ENCODE measurements at places on chromosomes 5 and 9.

DNA sequence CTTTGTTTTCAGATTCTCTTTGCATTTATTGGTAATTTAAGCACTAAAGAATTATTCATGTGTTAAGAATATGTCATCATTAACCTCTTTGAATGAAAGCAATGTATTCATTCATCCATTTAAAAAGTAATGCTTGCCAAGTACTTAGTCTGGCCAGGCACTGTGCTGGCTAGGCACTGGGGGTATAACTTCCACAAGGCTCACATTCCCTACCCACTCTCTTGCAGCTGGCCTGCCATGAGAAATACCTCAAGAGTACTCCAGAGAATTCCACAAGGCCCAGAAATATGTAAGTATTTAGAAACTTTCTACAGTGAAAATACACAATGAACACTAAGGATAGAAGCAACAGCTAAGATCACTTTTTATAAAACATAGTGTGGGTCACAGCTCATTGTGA, 25.4 kb downstream of the ZNF300 start:
- DNase-seq: no peak
- H3K27ac ChIP-seq: no peak overlapping the region
- H3K27me3 ChIP-seq: no peaks in the 10 kb centered on the region
- H3K36me3 ChIP-seq: no peaks in the 10 kb centered on the region
- H3K4me3 ChIP-seq: no peak overlapping the region

DNA sequence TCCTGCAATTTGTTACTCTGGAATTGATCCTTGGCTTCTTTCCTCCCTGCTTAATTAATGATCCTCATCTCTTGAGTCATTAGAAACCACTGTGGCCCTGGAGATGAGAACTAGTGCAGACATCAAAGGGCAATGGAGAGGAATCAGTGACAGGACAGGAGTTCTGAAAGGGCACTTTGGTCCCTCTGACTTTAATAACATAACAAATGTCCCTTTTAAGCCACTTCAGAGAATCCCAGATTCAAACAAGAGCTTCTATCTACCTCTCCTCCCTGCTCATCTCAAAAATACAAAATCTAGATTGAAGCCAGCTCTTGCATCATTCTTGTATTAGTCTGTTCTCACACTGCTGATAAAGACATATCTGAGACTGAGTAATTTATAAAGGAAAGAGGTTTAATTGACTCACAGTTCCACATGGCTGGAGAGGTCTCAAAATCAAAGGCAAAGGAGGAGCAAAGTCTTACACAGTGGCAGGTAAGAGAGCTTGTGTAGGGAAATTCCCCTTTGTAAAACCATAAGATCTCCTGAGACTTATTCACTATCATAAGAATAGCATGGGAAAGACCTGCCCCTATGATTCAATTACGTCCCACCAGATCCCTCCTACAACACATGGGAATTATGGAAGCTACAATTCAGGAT, 139.1 kb downstream of the PLPPR1 start:
- no peak for DNase-seq
- no peak overlapping the region for H3K4me3 ChIP-seq
- no peak overlapping the region for H3K27ac ChIP-seq
- H3K4me1 ChIP-seq: no peaks in the 10 kb centered on the region

- no peaks in the 10 kb centered on the region for H3K4me1 ChIP-seq
- peaks cover 47% of the 10 kb centered on the region for H3K27me3 ChIP-seq
- H3K27ac ChIP-seq: no peak overlapping the region
- no peaks in the 10 kb centered on the region for H3K36me3 ChIP-seq
Observed at GRCh38 chr5:73624888-73625287, 1.1 kb upstream of the ARHGEF28 start.

DNA sequence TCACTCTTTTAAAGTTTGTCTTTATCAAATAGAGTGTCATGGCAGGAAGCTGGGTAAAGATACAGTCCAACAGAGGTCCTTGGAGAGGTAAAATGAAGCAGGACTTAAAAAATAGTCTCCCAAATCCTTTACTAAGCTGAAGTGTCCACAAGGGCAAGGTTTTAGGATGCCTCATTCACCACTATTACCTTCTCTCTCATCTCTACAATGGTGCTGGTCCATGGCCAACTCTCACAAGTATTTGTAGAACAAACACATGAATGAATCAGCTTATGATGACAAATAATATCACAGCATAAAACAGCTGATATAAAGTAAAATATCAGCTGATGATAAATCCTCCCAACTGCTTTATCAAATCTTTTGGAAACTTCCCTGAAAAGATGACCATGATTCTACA, 162.3 kb upstream of the ZNF462 start:
- no peak for DNase-seq
- no peak overlapping the region for H3K4me3 ChIP-seq
- no peaks in the 10 kb centered on the region for H3K36me3 ChIP-seq
- no peak overlapping the region for H3K27ac ChIP-seq
- no peaks in the 10 kb centered on the region for H3K4me1 ChIP-seq

GRCh38 chr9:94643741-94644140, 4.4 kb upstream of the FBP1 start:
- no peak overlapping the region for H3K27ac ChIP-seq
- DNase-seq: no peak
- no peaks in the 10 kb centered on the region for H3K27me3 ChIP-seq
- H3K4me1 ChIP-seq: peaks cover 38% of the 10 kb centered on the region

- no peaks in the 10 kb centered on the region for H3K36me3 ChIP-seq
- no peaks in the 10 kb centered on the region for H3K4me1 ChIP-seq
- H3K4me3 ChIP-seq: no peak overlapping the region
- H3K27me3 ChIP-seq: peaks cover 20% of the 10 kb centered on the region
- no peak overlapping the region for H3K27ac ChIP-seq
- DNase-seq: no peak
Observed at GRCh38 chr9:134869554-134870300, 10.9 kb upstream of the FCN2 start.

GRCh38 chr9:121838746-121839669, 187.6 kb downstream of the DAB2IP start:
- no peaks in the 10 kb centered on the region for H3K27me3 ChIP-seq
- no peaks in the 10 kb centered on the region for H3K4me1 ChIP-seq
- H3K36me3 ChIP-seq: no peaks in the 10 kb centered on the region
- H3K4me3 ChIP-seq: no peak overlapping the region
- H3K27ac ChIP-seq: no peak overlapping the region
- DNase-seq: no peak

DNA sequence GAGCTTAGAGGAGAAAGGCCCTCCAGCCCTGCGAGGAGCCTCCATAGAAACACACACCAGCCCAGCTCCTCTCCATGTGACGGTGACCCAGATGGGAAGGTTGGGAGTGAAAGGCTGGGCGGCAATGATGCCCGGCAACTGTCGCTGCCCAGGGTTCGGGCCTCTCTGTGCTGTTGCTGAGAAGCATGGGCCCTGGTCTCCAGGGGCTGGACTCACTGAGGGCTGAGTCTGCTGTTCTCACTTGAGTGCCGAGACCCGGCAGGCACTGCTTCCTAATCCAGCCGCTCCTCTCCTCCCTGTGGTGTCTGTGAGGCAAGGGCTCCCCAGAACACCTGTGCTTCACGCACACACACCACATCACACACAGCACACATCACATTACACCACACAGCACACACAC, 493.6 kb downstream of the GADD45G start:
- H3K27me3 ChIP-seq: no peaks in the 10 kb centered on the region
- H3K27ac ChIP-seq: no peak overlapping the region
- DNase-seq: no peak
- H3K4me3 ChIP-seq: no peak overlapping the region

- H3K4me3 ChIP-seq: no peak overlapping the region
Observed at GRCh38 chr5:167961731-167962130, 329.7 kb upstream of the WWC1 start.

DNA sequence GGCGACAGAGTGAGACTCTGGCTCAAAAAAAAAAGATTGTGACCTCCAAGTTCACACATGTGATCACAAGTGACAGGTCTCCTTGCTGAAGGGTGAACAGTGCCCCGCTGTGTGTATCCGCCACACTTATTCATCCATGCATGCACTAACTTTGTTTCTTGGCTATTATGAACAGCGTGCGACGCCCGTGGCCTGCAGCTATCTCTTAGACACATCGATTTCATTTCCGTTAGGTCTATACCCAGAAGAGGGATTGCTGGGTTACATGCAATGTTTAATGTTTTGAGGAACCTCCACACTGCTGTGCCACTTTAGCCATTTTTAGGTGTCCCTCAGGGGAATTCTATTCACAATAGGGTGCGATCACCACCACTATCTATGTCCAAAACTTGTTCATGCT, 12.1 kb upstream of the EGFL7 start:
- no peak overlapping the region for H3K27ac ChIP-seq
- no peak for DNase-seq
- H3K36me3 ChIP-seq: no peaks in the 10 kb centered on the region

- no peak overlapping the region for H3K27ac ChIP-seq
- DNase-seq: no peak
- peaks cover 5% of the 10 kb centered on the region for H3K27me3 ChIP-seq
Observed at GRCh38 chr5:150675069-150675468, 14.0 kb downstream of the MYOZ3 start.
